Fibroblast of skin of left biceps (primary cell): ENCODE measurements at places on chromosomes 12 and 14.

DNA sequence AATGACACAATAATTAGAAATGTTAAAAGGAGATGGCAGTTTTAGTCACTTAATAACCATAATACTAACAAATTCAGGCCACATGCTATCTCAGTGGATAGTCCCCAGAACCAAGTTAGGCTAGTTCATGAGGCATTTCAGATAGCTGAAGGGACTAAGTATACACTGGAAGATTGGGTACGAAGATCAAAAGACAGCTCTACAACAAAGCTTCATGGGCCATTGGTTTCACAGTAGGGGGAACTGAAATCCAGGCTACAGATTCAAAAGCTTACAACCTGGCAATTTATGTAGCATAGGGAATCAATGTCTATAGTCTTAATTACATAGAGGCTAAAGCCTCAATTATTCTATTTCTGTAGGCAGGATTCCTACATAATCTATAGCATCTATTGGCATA is 343.0 kb downstream of the RGS6 start:
- DNase-seq: no peak

GRCh38 chr14:100019156-100019744 is 46.0 kb upstream of the EVL start:
- no peak for DNase-seq

DNA sequence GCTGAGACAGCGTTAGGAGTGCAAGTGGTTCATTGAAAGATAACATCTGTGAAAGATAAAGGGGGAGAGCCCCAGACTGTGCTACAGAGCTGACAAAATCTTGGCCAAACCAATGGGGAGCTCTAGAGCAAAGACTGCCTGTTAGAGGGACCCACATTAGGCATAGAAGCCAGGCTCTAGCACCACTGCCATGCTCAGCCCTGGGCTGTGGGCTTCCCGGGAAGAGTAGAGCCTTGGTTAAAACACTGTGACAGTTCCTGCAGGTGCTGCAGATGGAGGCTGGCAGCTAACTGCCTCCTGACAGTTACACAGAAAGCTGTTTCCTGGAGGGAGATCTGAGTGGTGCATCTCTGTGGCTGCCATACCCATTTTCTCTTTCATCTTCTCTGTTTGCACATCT is 23.0 kb downstream of the TSHR start:
- no peak for DNase-seq

GRCh38 chr12:112112409-112113133 is 4.0 kb upstream of the NAA25 start:
- DNase-seq: no peak

GRCh38 chr12:21429994-21430393 is 7.5 kb upstream of the PYROXD1 start:
- no peak for DNase-seq
